ENCODE measurements at places on chromosomes 16 and 17.

GRCh38 chr17:8063761-8064534, 23.6 kb downstream of the ALOX12B start:
- no peak for DNase-seq

GRCh38 chr16:62036802-62037135, 531 bp upstream of the CDH8 start:
- DNase-seq, result no peak

DNA sequence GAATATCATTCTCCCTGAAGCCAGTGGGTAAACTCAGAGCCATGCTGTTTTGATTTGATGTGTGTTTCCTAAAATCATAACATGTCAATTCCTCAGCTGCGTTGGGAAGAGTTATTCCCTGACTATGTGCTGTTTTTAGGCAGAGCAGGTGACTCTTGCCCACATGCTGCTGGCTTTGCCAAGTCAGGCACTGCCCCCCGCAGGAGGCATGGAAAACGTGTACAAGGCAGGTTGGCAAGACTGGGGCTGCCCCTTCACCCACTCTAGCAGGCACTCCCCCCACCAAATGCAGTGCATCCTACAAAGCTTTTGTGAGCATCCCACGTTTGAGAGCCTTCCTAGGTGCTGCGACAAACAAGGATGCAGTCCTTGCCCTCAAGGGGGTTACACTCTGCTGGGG, 38.3 kb upstream of the NAT9 start:
- peak; percentile 23 for DNase-seq

DNA sequence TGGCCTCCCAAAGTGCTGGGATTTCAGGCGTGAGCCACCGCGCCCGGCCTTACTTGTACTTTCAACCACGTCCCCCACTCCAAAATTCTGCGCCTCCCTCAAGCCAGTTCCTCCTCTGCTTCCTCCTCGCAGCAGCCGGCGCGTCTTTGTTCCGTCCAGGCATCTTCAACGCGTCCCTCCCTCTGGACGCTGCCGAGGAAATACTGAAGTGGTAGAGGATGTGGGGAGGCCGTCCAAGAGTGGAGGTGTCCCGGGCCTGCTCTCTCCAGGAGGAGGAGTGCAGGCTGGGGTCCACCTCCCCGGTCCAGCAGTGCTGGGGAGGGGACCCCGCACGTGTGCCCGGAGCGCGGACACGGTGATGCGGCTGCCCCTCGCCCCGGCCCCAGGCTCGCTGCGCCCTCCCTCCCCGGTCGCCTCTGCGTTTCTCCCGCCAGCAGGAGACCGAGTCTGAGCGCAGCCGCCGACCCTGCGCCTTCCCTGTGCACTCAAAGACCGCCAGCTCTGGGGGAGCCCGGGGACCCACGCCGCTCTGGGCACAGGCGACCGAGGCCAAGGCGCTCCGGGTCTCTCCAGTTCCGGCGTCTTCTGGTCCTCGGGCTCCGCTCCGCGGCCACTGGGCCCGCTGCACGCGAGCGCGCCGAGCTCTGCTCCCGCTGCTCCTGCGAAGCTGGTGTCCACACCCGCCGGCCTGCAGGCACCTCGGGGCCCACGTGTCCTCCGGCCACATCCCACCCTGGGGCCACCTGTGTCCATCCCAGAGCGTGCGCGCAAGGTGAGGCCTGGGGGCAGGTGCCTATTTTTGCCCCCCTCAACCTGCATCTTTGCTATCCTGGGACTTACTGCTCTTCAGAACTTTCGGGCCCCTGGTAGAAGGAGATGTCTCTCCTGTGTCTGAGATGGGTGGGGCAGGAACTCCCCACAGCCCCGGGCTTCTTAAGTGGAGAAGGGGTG, 31.7 kb downstream of the OSBPL7 start:
- peak; percentile 78 for DNase-seq

GRCh38 chr17:65799454-65799853, 238.0 kb upstream of the AXIN2 start:
- DNase-seq, result no peak

GRCh38 chr16:12507366-12507765, 296.3 kb downstream of the CPPED1 start:
- no peak for DNase-seq

GRCh38 chr17:51585514-51586104, 325.3 kb downstream of the UTP18 start:
- peak; percentile 2 for DNase-seq

- no peak for DNase-seq
Observed at GRCh38 chr17:28912281-28912937, 9.5 kb upstream of the DHRS13 start.

DNA sequence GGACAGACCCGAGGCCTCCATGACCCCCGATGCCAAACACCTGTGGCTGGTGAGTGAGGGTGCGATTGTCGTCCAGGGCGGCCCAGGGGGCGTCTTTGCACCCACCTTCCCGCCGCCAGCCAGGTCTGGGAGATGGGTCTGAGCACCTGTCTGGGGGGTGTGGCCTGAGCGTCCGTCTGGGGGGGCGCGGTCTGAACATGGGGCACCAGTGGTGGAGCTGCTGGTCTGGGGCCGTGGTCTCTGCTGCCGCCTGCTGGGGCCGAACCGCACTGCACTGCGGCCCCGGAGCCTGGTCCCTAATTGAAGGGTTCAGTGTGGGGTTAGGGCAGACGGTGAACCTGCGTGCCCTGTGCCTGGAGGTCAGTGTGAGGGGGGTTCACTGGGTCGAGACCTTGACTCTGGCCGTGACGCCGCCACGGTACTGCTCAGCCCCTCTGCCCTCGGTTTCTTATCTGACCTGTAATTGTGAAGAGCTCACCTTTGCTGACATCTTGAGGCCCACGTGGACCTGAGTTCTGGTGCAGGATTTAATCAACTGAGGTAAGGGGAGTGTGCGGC, 12.6 kb upstream of the TCF25 start:
- peak; percentile 81 for DNase-seq

GRCh38 chr16:9097266-9098219, 6.1 kb downstream of the HAPSTR1 start:
- DNase-seq, result no peak

GRCh38 chr16:77308163-77308561, 109.0 kb downstream of the SYCE1L start:
- DNase-seq, result no peak

DNA sequence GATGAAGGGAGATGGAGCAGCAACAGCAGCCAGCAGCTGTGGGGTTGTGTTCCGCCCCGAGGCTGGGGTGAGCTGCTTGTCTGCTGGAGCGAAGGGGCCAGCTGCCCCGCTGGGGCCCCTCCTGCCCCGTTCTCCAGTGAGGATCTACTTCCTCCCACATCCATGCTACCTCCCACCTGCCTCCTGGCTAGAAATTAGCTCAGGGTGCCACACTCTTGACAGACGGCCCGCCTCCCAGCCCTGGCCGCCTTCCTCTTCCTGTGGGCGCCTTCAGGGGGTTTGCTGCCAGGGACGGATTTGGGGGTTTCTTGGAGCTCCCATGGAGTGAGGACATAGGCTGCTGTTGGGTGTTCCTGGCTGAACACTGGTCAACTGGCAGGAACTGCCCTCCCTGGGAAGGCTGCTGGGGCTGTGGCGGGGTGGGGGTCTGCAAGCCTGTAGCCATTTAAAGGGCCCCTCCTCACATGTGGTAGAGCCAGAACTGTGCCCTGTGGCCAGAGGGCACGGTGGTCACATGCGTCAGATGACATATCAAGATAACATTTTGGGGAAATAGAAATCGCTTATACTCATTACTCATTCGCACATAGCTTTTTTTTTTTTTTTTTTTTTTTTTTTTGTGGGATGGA, 13.1 kb downstream of the TBC1D24 start:
- DNase-seq, result no peak

- no peak for DNase-seq
Observed at GRCh38 chr17:72726936-72727335, 365.6 kb downstream of the SLC39A11 start.

DNA sequence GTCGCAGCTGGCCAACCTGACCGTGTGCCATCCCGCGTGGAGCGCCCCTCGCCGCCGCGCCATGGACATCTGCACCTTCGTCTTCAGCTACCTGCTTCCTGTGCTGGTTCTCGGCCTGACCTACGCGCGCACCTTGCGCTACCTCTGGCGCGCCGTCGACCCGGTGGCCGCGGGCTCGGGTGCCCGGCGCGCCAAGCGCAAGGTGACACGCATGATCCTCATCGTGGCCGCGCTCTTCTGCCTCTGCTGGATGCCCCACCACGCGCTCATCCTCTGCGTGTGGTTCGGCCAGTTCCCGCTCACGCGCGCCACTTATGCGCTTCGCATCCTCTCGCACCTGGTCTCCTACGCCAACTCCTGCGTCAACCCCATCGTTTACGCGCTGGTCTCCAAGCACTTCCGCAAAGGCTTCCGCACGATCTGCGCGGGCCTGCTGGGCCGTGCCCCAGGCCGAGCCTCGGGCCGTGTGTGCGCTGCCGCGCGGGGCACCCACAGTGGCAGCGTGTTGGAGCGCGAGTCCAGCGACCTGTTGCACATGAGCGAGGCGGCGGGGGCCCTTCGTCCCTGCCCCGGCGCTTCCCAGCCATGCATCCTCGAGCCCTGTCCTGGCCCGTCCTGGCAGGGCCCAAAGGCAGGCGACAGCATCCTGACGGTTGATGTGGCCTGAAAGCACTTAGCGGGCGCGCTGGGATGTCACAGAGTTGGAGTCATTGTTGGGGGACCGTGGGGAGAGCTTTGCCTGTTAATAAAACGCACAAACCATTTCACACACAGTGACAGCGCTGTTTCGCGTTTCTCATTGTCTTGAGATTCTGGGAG, 2.0 kb upstream of the ZACN start:
- DNase-seq, result no peak

GRCh38 chr16:55697867-55698266, 42.1 kb downstream of the SLC6A2 start:
- DNase-seq, result no peak

GRCh38 chr17:82743344-82744219, 8.2 kb downstream of the FN3K start:
- DNase-seq, result no peak

- DNase-seq, result no peak
Observed at GRCh38 chr17:60496041-60496440, 30.0 kb downstream of the APPBP2 start.

- DNase-seq, result peak; percentile 57
Observed at GRCh38 chr16:67883872-67884261, 818 bp upstream of the NRN1L start.

DNA sequence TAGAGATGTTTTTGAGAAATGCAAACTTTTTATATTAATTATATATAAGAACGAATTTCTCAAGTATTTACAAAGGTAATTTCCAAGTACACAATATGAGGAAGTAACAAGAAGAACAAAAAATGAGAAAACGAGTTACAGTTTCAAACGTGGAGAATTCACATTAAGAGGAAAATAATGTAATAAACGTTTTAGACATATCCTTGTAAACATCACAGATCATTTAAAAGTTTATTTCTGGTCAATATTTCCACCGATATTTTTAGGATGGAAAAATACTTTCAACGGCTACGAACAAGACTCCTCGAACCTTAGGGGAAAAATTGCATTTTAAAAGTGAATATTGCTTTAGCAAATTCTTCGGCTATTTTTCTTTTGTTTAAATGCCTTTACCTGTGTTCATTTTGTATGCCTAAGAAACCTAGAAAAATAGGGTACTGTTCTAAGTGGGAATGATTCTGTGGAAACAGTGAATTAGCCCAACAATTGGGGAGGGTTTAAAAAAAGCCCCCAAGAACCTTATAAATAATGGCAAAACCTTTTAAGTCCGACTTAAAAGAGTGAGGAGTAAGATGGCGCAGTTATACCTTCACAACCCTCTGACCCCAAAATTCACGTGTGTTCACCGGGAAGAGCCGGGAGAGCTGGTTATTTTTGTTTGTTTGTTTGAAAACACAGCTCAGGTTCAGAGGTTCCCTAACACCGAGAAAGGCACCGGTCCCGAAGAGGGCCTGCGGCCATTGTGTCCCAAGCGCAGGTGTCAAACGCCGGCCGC, 3.3 kb downstream of the HNF1B start:
- no peak for DNase-seq

DNA sequence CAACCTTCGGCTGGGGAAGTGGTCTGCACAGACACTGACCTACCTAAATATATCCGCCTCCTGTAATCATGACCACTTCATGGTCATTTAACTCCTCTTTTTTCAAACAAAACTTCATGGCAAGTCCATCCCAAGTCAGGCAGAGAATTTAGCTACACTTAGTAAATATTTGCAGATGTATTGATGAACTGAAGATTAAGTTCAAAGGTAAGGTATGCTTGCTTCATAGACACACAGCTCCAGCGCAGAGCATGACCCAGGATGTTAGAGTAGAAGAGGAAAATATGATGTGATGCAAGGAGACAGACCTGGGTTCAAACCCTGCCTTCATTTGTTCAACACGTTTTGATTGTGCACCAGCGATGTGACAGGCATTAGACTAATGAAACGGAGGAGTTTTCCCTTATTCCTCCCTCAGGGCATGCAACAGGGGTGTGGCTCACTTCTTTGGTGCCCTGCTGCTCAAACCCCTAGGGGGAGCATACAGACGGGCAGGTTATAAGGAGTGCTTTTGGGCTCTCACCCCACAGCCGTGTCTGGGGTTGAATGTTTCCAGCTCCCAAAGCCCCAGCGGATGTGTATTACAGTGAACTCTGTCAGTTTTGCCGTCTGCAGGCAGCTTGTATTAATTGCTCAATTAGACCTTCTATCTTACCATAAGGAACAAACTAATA, 23.9 kb upstream of the CLEC3A start:
- no peak for DNase-seq

DNA sequence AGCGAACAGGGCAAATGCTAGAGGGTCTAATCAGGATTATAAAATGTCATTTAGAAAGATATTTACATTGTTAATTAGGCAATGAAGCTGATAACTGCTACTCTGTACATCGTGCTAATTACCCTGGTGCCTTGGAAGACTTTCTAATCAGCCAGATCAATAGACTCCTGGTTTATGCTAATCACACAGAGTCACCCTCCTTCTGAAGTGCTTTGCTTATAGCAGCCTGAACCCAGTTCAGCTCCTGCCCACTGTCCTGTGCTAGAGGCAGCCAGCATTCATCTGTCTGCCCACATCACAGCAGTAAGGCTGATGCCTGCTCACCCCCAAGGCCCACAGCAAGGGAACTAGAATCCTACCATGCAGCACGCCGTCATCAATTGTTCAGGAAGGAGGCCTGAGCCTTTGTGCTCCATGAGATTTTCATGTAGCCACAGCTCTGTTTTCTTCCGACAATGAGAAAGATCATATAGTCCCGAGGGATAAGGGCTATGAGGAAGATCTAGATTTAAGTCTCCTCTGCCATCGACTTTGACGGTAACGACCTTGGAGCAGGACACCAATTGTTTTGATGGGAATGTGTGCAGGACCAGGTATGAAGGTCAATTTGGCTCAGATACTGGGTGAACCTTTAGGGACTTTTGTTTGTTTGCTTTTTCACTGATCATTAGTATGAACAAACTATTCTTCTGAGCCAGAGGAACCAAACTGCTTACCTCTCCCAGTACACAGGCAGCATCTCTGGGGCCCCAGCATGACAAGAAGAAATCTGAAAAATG, 12.5 kb upstream of the LYRM9 start:
- DNase-seq, result no peak

DNA sequence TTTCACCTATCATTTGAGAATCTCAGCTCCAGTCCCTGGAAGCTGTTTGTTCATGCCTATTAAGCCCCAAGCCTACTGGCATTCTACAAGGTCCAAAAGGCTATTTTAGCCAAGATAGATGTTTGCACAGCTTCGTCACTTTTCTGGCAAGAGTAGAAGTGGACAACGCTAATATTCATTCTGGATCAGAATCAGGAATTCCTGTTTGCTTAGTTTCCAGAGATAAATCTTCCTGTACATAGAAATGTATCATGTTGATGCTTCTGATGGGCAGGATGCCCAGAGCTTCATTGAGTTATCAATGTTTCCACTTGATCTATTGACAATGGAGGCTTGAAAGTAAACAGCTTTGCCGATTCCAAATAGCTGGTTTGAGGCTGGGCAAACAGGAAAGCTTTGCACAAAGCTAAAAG, 260.7 kb upstream of the CA10 start:
- peak; percentile 4 for DNase-seq

GRCh38 chr17:72089453-72089987, 31.3 kb upstream of the SOX9 start:
- no peak for DNase-seq
